NCI-H226 (cell line): ENCODE measurements at places on chromosomes 2 and 18.

DNA sequence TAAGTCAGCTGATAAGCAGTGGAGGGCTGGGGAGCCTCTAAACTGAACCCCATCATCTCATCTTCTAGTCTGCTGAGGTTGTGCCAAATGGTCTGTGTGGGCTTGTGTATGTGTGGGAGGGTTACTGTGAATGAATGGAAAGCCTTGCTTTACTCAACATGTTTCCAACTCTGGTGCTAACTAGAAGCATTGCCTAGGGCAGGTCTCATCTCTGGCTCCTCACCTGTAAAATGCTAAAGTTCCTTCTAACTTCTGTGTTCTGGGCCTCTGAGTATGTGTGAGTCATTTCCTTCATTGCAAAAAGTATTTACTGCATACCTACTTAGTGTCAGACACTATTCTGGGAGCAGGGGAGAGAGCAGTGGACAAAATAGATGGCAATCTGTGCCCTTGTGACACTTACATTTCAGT, 1.3 kb downstream of the LIPG start:
- peak; percentile 82 for DNase-seq

DNA sequence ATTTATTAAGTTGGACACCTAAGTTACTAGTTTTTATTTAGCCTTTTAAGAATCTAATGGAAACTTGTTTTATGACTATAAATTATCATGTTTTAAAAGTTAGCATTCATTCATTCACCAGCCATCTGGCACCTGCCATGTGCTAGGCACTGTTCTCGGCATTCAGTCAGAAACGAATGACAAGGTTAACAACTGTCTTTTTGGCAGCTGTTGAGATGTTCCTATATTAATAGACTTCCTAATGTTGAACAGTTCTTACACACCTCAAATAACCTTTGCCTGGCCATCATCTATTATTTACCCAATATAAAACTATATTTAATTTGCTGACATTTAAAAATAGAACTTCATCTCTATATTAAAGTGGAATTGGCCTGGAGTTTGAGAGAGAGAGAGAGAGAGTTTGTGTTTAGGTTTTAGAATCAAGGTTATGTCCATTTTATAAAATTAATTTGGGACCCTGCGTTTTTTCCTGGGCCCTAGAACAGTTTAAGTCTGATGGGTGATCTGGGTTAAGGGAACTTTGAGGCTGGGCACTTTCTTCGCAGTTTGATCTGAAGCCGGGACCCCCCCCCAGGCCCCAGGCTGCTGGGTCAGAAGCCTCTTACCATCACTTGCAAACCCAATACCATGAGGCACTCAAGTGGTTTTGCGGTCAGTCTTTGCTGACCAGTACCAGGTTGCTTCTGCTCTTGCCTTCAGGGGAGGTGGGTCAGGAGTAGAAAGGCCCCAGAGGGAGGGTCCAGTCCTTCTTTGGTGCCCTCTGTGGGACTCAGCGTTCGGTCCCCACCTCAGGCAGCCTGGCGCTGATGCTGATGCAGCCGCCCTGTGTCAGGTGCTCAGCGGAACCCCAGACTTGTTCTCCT, 48.3 kb upstream of the ASB1 start:
- DNase-seq: no peak

DNA sequence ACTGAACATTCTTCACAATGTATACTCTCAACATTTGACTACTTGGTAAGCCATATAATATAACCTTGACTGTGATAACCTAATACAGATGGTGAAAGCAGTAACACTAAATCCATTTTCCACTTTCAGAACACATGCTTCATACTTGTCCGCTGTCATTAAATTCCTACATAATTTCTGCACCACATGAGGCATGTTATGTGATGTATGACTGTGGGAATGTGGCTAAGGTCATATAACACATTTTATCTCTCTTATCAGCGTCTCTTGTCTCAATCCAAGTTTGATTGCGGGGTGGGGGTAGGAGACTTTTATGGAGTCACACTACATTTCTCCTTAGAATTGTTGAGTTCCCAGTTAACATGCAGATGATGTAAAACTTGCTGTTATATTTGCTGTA, 110.9 kb downstream of the MTCL1 start:
- peak; percentile 61 for DNase-seq

GRCh38 chr2:180732337-180732736, 248.1 kb upstream of the UBE2E3 start:
- DNase-seq: no peak

DNA sequence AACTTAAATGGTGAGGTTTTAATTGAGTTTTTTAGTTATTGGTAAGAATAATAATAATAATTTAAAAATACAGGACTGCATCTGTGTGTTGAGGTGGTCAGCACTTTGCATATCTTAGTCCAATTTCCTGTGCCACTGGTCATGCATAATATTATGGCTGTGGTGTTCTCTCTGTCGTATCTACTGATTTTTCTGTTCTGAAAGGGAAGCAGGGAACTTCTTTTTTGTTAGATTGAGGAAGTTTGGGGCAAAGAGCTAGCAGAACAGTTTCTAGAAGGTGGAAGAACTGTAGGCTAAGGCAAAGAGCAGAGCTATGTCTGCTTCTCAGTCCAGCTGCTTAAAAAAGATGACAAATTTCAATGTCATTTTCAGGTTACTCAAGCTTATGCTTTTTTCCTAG, 74.3 kb downstream of the XRCC5 start:
- no peak for DNase-seq

DNA sequence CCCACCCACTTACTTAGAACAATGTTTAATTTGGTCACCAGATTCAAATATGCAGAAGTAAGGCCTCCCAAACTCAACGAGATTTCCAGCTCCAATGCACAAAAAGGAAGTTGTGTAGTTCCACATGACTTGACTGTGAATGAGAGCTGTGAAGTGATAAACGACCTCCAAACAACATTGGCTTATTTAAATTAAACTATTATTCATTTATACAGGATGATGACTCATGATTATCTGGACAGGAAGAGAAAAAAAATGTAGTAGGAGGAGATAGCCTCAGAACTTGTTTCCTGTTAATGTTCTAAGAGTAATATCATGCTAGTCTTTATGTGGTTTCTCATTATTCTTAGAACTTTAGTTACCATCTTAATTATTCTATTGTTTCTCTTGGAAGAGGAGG, 237.3 kb downstream of the C1D start:
- DNase-seq: peak; percentile 60

DNA sequence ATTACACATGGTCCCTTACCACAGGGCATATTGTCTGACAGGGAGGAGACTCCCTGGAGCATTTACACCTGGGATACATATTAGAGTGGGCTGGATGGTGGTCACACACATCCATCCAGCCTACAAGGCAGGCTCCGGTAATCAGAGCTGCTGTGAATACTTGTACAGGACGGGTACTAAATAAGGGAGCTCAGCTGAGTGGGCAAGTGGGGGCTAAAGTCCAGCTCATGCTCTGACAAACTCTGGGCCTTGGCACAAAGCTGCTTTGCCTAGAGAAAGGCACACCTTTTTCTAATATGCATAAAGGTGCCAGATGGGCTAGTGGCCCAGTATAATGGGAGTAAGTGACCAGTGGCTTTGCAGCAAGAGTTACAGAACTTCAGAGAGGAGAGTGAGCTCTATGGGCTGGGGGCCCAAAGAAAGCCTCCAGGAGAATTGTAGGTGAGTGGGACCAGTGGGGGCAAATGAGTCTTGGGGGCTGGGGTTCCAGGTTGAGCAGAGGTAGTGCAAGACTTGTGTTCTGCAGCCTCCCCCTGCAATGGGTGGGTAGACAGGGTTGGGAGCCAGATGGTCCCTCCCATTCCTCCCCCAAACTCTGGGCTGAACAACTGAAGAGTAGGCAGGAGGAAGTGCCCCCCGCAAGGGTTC, 1.6 kb downstream of the TMEM198 start:
- no peak for DNase-seq

DNA sequence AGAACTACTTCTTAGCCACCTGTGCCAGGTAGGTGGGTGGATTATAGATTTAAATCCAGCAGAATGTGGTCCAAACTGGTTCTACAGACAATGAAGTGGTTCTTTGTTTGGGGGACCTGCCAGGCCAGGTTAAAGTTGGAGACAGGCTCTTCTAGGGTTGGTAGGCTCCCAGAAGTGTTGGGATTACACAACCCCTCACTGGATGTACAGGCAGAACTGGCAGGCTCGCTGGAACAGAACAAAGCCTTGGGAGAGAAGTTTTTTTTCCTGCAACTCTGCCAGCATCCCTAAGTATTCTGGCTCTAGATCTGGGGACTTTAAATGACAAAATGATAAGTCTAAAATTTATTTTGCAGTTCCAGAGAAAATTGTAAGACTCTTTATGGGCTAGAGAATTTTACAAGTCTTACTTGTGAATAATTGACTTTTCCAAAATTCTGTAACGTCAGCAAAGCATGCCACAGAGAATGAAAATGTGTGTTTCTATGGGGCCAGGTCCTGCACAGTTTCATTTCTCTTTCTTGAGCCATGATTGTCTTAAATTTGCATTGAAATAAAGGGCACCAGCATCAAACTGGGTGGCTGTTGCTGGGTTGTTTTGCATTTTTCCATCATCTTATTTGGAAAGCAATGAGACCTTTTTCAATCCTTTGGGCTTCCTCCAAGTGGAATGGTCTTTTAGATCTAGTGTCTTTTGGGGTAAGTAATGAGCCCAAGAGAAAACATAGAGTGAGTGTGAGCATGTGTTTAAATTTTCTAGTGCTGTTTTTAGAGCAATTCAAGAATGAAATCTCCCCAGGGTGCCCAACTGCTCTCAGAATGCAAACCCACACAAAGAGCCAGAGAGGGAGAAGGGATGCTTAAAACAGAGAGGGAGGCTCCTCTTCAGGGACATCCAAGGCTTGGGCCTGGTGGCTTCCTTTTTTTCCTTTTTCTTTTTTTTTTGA, 32.4 kb upstream of the ATL2 start:
- no peak for DNase-seq

DNA sequence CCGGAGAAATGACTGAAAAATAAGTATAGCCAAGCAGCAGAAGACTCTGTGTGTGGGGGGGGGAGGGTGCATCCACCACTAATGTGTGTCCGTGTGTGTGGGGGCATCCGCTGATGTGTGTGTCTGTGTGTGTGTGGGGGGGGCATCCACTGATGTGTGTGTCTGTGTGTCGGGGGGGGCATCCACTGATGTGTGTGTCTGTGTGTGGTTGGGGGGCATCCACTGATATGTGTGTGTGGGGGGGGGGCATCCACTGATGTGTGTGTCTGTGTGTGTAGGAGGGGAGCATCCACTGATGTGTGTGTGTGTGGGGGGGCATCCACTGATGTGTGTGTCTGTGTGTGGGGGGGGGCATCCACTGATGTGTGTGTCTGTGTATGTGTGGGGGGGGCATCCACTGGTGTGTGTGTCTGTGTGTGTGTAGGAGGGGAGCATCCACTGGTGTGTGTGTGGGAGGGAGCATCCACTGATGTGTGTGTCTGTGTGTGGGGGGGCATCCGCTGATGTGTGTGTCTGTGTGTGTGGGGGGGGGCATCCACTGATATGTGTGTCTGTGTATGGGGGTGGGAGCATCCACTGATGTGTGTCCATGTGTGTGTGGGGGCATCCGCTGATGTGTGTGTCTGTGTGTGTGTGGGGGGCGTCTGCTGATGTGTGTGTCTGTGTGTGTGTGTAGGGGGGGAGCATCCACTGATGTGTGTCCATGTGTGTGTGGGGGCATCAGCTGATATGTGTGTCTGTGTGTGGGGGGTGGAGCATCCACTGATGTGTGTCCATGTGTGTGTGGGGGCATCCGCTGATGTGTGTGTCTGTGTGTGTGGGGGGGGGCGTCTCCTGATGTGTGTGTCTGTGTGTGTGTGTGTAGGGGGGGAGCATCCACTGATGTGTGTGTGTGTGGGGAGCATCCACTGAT, 125.0 kb downstream of the NFATC1 start:
- no peak for DNase-seq

- DNase-seq: peak; percentile 68
Measured at GRCh38 chr2:152508446-152508845, 173.5 kb downstream of the FMNL2 start.

DNA sequence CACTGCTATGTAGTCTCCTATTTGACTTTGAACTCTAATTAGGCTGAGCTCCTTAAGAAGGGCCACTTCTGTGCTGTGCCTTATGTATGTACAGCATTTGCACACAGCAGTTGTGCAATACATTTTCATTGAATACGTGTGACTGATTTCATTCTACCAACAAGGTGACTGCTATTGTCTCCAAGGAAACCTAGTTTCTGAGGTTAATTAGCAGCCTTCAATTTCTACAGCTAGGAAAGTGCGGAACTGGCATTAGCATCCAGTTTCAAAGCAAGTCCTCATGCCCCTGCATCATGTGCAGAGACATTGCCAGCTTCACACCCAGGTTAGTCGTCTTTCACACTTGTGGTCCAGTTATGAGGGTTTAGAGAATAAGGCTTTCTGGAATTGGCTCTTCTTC, 58.6 kb downstream of the NCK2 start:
- no peak for DNase-seq

GRCh38 chr2:73593680-73594079, 48.5 kb downstream of the NAT8 start:
- no peak for DNase-seq

GRCh38 chr2:61220768-61221167, 58.8 kb downstream of the C2orf74 start:
- DNase-seq: no peak

DNA sequence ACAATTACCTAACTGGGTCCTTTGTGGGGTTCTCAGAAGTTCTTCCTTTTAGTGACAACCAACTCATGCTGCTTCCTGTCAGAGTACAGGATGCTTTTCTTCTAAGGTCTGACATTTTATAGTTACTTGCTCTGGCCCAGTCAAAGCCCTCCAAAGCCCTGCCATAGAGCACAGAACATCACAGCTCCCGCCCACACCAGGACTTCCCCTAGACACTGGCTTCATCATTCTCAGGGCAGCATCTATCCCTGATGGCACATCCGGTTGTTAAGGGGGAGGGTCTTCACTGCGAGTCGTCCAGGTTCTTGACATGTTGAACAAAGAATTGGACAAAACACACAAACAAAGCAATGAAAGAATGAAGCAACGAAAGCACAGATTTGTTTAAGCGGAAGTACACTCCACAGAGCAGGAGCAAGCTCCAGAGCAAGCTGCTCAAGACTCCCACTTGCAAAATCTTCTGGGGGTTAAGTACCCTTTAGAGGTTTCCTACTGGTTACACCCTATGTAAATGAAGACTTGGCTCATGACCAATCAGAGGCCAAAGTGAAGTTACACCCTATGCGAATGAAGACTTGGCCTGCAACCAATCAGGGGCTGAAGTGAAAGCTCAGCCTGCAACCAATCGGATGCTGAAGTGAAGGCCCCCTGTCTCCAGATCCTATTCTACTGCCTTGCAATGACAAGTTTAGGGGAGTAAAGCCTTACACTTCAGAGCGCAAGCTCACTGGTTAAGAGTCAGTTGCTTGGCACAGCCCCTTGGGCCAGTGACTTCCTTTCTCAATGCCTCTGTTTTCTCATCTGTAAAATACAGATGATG, 79.0 kb downstream of the HDAC4 start:
- no peak for DNase-seq

DNA sequence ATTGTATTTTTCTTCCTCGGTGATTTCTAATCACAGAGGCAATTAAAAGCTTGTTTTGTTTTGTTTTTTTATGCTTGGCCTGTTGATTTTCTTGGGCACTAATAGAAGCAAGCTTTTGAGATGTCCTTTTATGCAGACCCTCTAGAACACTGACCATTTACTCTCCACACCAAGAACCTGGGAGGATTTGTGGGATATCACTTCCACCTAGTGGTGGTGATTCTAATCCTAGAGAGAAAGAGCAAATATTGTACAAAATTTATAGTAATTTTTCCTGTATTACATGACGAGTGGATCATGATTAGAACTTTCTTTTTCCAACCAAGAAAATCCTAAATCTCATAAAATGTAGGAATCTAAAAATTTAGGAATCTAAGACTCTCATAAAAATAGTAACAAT, 23.4 kb downstream of the NEMP2 start:
- DNase-seq: peak; percentile 22
